ENCODE measurements at places on chromosomes 16 and 17.

DNA sequence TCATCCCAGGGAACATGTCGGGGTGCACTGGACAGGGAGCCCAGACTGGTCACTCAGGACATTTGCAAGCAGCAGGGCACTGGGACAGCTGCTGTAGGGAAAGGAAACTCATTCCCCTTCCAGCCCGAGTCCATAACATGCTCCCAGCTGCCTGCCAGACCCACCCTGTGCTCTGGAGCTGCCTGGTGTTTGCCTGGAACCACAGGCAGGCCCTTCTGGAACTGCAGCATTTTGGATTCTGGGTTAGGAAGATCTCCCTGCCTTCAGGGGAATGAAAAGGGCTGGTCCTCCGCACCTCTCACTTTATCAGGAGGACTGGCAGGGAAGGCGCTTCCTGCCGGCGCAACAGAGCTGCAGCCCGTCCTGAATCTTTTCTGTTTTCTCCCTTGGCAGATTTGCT lies 41.2 kb downstream of the MEAK7 start:
- DNase-seq: no peak

- DNase-seq: no peak
Measured at GRCh38 chr16:7650431-7650830, 317.8 kb downstream of the RBFOX1 start.

DNA sequence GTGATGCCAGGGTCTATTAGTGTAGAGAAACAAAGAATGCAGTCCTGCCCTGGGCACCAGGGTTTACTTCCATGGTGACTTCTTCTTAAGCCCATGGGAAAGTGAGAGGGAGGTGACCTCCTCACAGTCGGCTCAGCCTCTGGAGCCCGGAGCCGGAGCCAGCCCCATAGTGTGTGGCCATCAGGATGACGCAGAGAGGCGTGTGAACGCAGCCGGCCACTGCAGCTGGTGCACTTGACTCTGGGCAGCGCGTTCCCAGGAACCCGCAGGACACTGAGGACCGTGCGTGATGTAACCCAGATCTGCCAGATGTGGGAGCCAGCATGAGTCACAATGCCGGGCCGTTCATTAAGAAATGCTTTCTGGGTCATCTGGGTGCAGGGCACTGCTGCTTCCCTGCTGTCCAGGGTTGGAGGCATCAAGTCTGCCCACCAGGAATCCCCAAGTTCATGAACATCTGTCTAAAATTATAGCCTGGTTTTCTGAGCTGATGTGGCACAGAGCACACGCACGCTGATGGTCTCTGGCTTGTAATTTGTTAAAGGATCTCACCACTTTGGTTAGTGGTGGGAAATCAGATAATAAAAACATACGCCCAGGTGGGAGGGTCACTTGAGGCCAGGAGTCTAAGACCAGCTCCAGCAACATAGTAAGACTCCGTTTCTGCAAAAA lies 114.1 kb downstream of the PITPNC1 start:
- DNase-seq: no peak

DNA sequence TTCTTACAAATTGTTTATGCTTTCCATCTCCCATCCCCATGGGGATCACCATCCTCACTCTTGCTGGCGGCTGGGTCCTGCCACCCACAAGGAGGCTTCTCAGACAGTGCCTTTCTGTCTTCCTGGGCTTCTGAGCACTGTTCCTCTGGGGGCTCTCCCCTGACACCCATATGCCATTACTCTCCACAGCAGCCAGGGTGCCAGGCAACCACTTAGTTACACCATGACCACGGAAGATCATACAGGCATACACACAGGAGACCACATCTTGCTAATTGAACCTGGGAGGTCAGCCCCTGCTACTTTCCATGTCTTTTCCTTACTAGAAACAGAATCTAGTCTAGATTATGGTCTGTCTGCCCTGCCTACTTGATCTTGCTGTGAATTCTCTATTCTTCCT lies 27.7 kb upstream of the HS3ST2 start:
- DNase-seq: no peak

GRCh38 chr17:29577001-29577370 lies 8.5 kb downstream of the TP53I13 start:
- no peak for DNase-seq

DNA sequence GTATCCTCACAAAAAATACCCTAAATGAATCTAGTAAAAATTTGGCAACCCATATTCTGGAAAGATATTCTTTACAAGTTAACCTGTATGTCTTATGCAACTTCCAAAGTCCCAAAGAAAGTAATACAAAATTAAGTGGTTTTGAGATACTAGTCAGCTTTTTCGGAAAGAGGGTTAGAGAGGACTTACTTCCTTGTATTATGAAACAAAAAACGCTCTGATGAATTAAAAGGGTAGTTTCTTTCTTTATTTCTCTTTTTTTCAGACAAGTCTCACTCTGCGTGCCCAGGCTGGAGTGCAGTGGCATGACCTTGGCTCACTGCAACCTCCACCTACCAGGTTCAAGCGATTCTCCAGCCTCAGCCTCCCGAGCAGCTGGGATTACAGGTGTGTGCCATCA lies 51.6 kb downstream of the KANSL1 start:
- DNase-seq: no peak

- DNase-seq: no peak
Measured at GRCh38 chr17:59637611-59638310, 18.1 kb downstream of the CLTC start.

DNA sequence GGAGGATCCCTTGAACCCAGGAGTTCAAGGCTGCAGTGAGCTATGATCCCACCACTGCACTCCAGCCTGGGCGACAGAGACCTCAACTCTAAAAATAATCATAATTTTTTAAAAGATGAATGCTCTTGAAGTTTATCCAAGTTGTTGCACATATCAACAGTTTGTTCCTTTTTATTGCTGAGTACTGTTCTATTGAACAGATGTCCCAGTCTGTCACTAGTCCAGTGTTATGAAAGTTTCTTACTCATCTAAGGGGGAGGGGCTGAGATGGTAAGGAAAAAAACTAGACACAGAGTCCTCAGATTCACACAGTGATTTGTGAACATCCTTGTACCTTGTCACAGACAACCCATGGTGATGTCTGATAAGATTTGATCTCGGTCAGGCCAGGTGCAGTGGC lies 3.9 kb downstream of the ACAP1 start:
- no peak for DNase-seq

DNA sequence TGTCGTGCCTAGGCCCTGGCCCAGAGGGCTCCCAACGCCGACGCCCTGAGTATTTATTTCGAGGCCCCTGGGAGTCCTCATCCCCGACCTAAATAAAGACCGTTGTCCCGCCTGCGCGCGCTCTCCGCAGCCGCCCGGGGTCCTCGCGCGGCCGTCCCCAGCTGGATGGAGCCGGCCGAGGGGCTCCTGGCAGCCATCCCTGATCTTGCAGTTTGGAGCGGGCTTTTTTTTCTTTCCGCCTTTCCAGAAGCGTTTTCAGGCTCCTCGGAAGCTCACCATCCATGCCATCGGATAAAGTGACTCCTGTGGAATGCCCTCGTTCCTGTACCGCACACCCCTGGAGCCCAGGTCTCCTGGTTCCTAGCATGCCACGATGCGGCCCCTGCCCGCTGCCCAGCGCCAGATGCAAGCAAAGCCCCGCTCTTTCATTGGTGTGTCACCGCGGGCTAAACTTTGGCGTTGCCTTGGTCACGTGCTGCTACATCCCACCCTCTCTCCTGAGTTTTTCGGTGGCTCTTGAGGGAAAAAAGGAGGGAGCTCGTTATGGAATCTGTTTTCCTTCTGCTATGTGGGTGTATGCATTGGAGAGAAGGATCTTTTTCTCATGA lies 716 bp downstream of the TMEM94 start:
- peak; percentile 28 for DNase-seq

DNA sequence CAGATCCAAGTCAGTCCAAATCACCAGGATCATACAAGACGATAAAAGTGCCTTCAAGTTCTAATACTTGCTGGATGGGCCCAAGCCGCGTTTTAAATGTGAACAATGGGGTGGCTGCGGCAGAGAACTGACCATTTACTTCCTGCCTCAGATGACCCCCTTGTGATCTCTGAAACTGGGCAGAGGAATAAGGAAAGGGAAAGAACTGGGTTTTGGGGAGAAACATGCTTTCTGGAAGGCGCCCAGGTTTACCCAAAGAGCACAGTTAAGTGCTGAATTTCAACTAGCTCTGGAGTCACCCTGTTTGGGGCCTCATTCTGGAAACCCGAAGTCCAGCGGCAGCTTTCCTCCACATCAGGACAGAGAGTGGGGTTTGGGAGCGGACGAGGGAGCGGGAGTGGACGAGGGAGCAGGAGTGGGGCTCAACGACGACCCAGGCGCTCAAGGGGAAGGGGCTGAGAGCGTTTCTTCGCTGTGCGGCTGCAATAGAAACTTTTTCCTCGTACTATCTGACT lies 1.6 kb downstream of the FAM20A start:
- DNase-seq: no peak

- no peak for DNase-seq
Measured at GRCh38 chr17:40501499-40501911, at the start of gene TNS4. TNS4 (minus strand) TSS chr17:40501623; CDS start chr17:40496425, 5,198 bp downstream.

DNA sequence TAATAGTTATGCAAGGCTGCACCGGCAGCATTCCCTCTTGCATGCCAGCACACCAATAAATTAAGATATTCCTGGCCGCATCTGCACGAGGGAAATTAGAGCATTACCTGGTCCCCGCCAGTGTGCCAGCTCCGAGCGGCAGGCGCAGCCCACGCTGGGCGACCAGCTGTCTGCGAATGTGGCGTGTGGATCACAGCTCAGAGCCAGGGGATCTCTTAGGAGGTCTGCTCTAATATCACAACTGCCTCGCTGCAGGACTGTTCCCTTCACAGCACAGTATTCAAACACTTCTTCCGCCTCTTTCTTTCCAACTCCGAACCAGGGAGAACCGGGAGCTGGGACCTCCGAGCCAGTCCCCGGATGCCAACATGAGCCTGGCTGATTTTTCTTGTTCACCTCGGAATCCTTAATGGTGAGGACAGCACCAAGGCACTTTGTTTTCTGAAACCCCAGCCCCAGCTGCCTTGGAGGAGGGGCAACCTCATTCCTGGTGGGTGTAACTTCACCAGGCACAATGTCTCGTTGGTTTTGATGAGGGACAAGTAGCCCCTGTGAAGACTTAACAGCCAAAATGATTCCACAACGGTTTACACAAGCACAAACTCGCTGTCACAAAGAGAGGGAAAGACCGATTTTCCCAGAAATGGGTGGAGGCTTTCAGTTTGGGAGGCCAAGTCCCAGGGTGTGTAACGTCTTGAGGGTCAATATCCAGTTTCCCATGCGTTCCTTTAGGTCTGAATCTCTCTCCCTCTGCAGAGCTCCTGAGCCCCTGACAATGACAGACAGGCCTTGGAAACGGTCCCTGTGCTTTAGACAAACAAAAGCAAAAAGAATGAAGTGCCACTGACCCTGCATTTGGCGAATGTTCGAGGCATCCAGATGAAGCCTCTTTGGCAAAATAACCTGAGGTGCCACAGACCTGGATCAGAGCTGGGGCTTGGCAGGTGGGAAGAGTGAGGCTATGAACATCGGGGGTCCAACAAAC lies 213.2 kb downstream of the C16orf78 start:
- no peak for DNase-seq

DNA sequence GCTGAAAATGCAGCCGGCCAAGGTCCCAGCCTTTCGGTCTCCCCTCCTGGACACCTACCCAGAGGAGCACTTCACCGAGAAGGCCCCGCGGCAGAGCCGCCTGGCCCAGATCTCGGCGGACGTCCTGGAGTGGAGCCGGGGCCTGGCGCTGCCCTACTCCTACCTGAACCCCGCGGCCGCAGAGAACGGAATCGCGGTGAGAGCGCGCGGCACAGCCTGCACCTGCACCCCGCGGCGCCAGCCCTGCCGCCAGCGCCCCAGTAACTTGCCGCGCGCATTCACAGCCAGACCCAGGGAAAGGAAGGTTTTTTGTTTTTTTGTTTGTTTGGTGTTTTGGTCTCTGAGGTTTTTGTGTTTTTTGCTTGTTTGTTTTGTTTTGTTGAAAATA lies 15.2 kb downstream of the ALOX12B start:
- no peak for DNase-seq

DNA sequence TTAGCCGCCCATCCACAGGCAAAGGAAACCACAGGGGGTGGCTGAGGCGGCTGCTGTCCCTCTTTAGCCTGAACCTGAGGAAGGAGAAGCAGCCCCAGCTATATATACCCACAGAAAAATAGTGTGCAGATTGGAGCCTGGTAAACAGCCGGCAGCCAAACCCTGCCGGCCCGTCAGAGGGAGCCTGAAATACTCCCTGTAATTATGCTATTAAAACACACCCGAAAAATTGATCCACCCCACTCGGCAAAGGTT lies 6.8 kb downstream of the PIEZO1 start:
- DNase-seq: no peak

GRCh38 chr16:81744911-81745310 lies 34.2 kb upstream of the PLCG2 start:
- DNase-seq: no peak

DNA sequence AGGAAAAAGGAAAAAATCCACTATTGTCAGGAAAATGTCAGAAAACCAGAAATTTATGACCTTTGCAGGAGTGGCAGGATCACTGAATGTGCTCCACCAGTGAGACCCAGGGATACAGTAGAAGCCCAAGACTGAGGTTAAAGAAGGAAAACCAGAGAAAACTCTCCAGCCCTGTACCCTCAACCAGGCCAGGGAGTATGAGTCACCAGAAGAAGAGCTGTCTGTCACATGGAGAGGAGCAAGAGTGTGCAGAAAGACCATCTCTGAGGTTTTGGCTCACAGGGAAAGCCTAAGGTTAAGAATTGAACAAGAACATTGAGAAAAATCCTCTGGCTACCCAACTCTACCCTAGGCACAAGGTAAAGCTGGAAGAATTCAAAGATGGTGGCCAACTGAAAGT lies 47.6 kb upstream of the MON1B start:
- no peak for DNase-seq

DNA sequence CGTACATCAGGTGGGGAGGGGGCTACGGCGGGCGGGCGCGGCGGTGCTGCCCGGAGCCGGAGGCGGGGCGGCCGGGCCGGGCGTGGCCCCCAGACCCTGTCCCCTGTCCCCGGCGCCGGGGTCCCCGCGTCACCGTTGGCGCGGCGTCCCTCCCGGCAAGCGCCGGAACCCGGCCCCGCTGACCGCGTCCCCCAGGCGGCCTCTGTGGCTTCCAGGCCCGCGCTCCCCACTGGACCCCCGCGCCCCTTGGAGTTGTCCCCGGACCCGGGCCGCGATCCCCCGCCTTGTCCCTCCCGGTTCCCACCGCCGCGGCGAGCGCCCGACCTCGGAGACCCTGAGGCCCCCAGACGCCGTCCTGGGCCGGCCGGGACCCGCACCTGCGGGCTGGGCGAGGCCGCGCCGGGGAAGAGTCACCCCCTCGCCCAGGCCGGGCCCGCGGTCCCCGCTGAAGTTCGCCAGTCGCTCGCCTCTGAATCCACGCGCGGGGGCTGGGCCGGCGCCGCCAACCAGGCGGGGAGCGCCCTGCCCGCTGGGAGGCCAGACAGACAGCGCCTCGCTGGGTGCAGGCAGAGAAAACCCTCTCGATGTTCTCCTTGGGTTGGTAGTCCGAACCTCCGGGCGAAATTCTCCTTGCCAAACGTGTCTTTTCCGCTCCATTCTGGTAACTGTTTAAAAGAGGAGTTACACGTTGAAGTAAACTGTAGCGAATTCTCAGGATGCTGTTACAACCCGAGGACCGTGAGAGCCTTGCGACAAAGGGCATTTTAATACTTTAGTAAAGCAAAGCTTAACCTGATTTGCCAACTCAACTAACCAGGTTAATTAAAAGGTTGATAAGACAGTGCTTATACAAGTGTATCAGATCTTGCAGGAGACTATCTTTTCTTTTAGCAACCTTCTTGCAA lies 761 bp downstream of the GAN start:
- DNase-seq: peak; percentile 62

- DNase-seq: no peak
Measured at GRCh38 chr17:72474719-72475477, 354.1 kb downstream of the SOX9 start.

- DNase-seq: no peak
Measured at GRCh38 chr16:7422036-7422888, 89.6 kb downstream of the RBFOX1 start.

All from activated naive CD8-positive, alpha-beta T cell treated with anti-CD3 and anti-CD28 coated beads for 36 hours (primary cell).